ENCODE measurements at places on chromosomes 12 and 14.

DNA sequence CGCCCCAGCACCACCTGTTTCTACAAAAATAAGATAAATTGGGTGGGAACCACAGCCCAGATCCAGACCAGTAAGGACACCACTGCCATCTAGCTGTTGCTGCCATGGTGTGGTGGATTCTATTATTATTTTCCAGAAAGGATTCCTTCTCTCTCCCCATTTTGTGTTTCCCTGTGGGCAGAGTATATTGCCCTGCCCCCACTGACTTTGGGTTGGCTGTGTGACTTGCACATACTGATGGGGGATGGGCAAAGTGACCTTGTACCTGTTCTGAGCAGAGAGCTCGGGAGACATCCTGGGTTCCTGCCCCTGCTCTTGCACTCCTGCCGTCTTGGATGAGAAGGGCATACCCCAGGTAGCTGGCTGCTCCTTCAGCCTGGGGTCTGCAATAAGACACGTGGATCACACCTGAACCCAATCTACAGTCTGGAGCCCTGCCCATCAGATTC, 24.3 kb downstream of the MOAP1 start:
- no peak overlapping the region for H3K4me3 ChIP-seq
- H3K27me3 ChIP-seq, result no peaks in the 10 kb centered on the region
- DNase-seq, result peak; percentile 38
- H3K27ac ChIP-seq, result no peak overlapping the region

- no peak overlapping the region for H3K4me3 ChIP-seq
- peak; percentile 33 for DNase-seq
- no peak overlapping the region for H3K27ac ChIP-seq
- H3K36me3 ChIP-seq, result no peaks in the 10 kb centered on the region
- H3K27me3 ChIP-seq, result no peaks in the 10 kb centered on the region
Observed at GRCh38 chr14:78227248-78228077, 57.3 kb downstream of the NRXN3 start.

DNA sequence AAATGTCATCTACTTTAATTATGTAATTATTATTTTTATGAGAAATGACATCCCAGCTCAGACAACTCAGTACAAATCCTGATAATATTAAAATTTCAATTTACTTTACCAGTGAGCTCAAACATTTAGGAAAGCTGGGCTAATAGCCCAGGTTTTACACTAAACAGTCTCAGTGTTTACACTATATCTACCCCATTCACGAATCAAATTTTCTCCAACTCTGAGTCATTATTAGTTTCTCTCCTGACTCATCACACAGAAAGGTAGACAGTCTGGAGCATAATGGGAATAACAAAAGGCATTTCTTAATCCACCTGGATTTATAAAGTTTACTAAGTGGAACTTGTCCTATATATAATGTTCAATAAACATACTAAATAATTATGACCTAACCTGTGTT, 5.7 kb downstream of the PAWR start:
- peak; percentile 76 for DNase-seq
- peaks cover 6% of the 10 kb centered on the region for H3K36me3 ChIP-seq
- H3K4me3 ChIP-seq, result peak overlapping the region; percentile 84
- H3K4me1 ChIP-seq, result peaks cover 45% of the 10 kb centered on the region
- no peaks in the 10 kb centered on the region for H3K27me3 ChIP-seq

- H3K4me1 ChIP-seq, result no peaks in the 10 kb centered on the region
- H3K27ac ChIP-seq, result no peak overlapping the region
Observed at GRCh38 chr12:38124247-38125012, 192.1 kb upstream of the ALG10B start.

DNA sequence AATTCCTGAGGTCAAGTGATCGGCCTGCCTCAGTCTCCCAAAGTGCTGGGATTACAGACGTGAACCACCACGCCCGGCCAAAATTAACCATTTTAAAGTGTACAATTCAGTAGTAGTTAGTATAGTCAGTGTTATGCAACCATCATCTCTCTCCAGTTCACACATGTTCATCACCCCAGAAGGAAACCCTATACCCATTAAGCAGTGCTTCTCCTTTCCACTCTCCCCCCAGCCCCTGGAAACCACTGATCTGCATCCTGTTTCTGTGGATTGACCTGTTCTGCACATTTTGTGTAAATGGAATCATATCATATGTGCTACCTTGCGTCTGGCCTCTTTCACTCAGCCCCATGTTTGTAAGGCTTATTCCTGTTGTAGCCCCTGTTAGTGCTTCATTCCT, 52.2 kb downstream of the PHETA1 start:
- no peaks in the 10 kb centered on the region for H3K36me3 ChIP-seq
- no peaks in the 10 kb centered on the region for H3K27me3 ChIP-seq
- no peak for DNase-seq
- H3K4me3 ChIP-seq, result no peak overlapping the region
- no peak overlapping the region for H3K27ac ChIP-seq

- no peak overlapping the region for H3K4me3 ChIP-seq
- no peak for DNase-seq
- peaks cover 99% of the 10 kb centered on the region for H3K27me3 ChIP-seq
- H3K27ac ChIP-seq, result no peak overlapping the region
Observed at GRCh38 chr12:53928054-53928835, 10.4 kb upstream of the HOXC13 start.

- no peak for DNase-seq
- no peaks in the 10 kb centered on the region for H3K36me3 ChIP-seq
- H3K27ac ChIP-seq, result no peak overlapping the region
- H3K27me3 ChIP-seq, result no peaks in the 10 kb centered on the region
Observed at GRCh38 chr12:119211884-119212283, 33.2 kb downstream of the HSPB8 start.

DNA sequence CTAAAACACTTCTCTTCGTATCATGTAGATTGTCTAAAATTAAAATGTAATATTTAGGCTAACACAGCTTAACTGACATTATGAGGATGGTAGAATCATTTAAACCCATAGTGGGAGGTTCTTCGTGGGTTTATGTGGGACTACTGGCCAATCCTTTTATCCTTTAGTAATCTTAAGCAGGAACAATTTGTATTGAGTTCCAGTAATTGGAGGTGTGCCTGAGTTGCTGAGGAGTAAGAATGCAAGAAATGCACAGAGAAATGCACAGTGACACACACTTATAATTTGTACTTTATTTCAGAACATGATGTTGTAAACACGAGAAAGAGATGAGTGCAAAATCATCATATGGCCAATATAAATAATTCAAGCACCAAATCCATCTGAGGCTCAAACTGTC, 22.3 kb downstream of the OTOGL start:
- H3K27ac ChIP-seq, result no peak overlapping the region
- peak; percentile 16 for DNase-seq
- no peaks in the 10 kb centered on the region for H3K27me3 ChIP-seq
- no peak overlapping the region for H3K4me3 ChIP-seq

DNA sequence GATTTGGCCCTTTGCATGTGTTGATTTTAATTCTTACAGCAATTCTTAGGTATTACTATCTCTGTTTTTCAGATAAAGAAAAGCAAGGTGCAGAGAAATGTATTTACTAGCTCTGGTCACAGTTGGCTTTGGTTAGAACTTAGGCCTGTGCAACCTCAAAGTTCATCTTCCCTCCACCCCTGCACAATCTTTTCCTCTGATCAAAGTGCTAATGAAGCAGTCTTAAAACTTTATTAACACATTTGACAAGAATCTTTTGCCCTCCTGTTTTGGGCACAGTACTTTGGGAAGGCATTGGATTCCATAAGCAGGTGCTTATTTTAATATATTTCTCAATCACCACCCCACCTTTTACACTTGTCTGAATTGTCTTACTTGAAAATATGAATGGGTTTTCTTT, 2.7 kb downstream of the IRAK4 start:
- peaks cover 27% of the 10 kb centered on the region for H3K4me1 ChIP-seq
- no peak for DNase-seq
- H3K36me3 ChIP-seq, result no peaks in the 10 kb centered on the region
- no peak overlapping the region for H3K27ac ChIP-seq
- H3K4me3 ChIP-seq, result no peak overlapping the region
- no peaks in the 10 kb centered on the region for H3K27me3 ChIP-seq

DNA sequence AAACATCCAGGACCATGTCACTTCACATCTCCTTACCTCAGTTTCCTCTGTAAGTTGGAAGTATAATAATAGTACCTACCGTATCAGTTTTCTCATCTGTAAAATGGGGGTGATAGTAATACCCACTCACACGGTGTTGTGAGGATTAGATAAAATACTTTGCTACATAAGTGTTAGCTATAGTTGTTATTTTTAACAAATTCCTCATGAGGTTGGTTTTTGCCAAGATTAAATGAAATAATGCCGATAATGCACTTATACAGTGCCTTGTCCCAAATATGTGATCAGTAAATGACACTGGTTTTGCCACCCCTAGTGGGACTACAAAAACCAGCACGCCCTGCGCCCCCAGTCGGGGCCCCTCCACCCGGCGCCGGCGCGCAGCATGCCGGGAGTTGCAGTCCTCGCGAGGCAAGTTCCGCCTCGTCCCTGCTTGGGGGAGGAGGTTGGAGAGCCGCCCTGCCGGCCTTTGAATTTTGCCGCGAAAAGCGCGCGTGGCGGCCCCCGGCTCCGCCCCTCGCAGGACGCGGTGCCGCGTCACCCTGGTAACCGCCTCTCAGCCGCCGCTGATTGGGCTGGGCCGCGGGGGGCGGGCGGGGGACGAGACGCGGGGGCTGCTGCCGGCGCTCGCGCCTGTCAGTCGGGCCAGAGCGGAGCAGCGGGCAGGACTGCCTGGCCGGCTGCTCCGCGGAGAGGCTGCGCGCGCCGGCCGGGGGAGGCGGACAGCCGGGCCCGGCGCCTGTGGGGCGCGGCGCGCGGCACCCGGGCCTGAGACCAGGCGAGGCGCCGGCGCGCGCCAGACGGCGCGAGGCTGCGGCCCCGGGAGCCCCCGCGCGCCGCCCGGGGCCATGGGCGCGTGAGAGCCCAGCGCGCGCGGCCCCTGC, at the start of gene FAM222A:
Gene FAM222A (plus strand): TSS at position 639 of the 884 bp plus-strand sequence. CDS start 30,322 bp downstream, outside the sequence.
- H3K27ac ChIP-seq, result no peak within 1 kb of the TSS
- no peaks in the 10 kb centered on the region for H3K36me3 ChIP-seq
- H3K27me3 ChIP-seq, result peaks cover 24% of the 10 kb centered on the region
- H3K4me3 ChIP-seq, result peak within 1 kb of the TSS; percentile 73
- DNase-seq, result peak; percentile 97

GRCh38 chr12:49763006-49763591, 21.7 kb downstream of the TMBIM6 start:
- peaks cover 62% of the 10 kb centered on the region for H3K36me3 ChIP-seq
- no peak overlapping the region for H3K4me3 ChIP-seq
- H3K4me1 ChIP-seq, result no peaks in the 10 kb centered on the region
- DNase-seq, result peak; percentile 73
- no peaks in the 10 kb centered on the region for H3K27me3 ChIP-seq

DNA sequence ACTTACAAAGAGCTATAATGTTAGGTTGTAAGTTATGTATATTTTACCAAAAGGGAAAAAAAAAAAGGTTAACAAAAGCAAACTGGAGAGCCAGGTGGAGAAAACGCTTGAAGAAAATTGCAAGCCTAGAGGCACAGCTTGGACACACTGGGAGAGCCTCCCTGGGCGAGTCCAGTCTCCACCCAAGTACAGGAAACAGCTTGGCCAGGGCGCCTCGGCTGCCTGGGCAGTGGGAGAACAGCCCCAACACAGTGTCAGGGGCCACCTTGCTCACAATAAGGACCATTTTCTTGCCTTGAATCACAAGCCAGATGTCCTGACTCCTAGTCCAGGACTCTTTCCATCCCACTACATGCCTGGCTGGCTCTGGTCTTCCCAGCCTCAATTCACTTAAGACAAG, 33.3 kb downstream of the TTC7B start:
- H3K4me1 ChIP-seq, result peaks cover 5% of the 10 kb centered on the region
- H3K27me3 ChIP-seq, result no peaks in the 10 kb centered on the region
- DNase-seq, result no peak
- no peak overlapping the region for H3K27ac ChIP-seq
- no peaks in the 10 kb centered on the region for H3K36me3 ChIP-seq
- no peak overlapping the region for H3K4me3 ChIP-seq

DNA sequence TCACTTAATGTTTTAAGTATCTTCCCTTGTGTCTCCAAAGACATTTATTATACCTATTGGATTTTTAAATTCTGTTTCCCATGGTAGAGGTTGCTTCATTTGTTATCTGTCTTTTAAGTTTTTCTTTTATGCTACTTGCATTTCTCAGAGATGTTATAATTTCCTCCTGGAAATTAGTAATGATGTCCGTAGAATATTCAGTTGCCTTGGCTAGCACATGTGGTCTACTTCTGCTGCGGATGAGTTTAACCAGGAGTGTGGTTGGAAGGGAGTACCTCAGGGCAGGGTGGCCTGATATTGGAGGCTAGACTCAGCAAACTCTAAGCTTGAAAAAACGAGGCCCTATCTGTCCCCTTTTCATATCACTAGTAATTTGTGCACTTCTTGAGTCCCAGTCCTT, 8.8 kb upstream of the EVL start:
- no peaks in the 10 kb centered on the region for H3K27me3 ChIP-seq
- no peak overlapping the region for H3K4me3 ChIP-seq
- H3K27ac ChIP-seq, result no peak overlapping the region
- no peaks in the 10 kb centered on the region for H3K4me1 ChIP-seq

- peaks cover 76% of the 10 kb centered on the region for H3K36me3 ChIP-seq
- no peak overlapping the region for H3K27ac ChIP-seq
- H3K4me1 ChIP-seq, result no peaks in the 10 kb centered on the region
- DNase-seq, result no peak
- no peak overlapping the region for H3K4me3 ChIP-seq
Observed at GRCh38 chr12:110721570-110721969, 21.1 kb downstream of the PPP1CC start.

DNA sequence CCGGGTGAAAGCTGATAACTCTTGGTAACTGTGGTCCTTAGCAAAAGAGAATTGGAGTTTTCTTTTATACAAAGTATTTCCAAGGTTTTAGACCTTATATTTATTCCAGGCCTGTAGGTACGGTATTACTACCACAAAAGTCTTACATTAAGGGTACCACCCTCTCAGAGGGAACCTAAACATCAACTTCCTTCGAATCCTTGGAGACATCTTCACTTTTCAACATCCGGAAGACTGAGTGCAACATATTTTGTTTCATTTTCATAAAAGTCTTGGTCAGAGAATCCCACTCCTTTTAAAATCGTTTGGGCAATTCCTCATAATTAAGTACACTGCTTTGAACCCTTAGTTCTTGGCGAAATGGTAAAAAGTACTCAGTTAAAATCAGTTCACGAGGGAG, 1.2 kb downstream of the CNOT2 start:
- peak overlapping the region; percentile 99 for H3K27ac ChIP-seq
- no peaks in the 10 kb centered on the region for H3K27me3 ChIP-seq
- H3K36me3 ChIP-seq, result peaks cover 14% of the 10 kb centered on the region
- H3K4me3 ChIP-seq, result peak overlapping the region; percentile 97
- H3K4me1 ChIP-seq, result peaks cover 55% of the 10 kb centered on the region
- DNase-seq, result peak; percentile 30

- DNase-seq, result no peak
- H3K4me3 ChIP-seq, result no peak overlapping the region
- no peaks in the 10 kb centered on the region for H3K4me1 ChIP-seq
Observed at GRCh38 chr12:53513712-53514410, 6.6 kb upstream of the NPFF start.

DNA sequence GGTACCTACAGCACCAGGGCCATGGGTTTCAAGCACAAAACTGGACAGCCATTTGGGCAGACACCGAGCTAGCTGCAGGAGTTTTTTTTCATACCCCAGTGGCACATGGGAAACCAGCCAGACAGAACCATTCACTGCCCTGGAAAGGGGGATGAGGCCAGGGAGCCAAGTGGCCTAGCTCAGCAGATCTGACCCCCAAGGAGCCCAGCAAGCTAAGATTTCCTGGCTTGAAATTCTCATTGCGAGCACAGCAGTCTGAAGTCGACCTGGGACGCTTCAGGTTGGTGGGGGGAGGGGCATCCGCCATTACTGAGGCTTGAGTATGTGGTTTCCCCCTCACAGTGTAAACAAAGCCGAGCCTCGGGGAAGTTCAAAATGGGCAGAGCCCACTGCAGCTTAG, 81.2 kb upstream of the CCDC175 start:
- no peaks in the 10 kb centered on the region for H3K27me3 ChIP-seq
- no peak overlapping the region for H3K27ac ChIP-seq
- no peak overlapping the region for H3K4me3 ChIP-seq
- H3K4me1 ChIP-seq, result no peaks in the 10 kb centered on the region

Measured in GM23248 (cell line).